ENCODE measurements at places on chromosomes 13 and 19.

GRCh38 chr13:45852494-45852893, 941 bp upstream of the SIAH3 start:
- DNase-seq = no peak

DNA sequence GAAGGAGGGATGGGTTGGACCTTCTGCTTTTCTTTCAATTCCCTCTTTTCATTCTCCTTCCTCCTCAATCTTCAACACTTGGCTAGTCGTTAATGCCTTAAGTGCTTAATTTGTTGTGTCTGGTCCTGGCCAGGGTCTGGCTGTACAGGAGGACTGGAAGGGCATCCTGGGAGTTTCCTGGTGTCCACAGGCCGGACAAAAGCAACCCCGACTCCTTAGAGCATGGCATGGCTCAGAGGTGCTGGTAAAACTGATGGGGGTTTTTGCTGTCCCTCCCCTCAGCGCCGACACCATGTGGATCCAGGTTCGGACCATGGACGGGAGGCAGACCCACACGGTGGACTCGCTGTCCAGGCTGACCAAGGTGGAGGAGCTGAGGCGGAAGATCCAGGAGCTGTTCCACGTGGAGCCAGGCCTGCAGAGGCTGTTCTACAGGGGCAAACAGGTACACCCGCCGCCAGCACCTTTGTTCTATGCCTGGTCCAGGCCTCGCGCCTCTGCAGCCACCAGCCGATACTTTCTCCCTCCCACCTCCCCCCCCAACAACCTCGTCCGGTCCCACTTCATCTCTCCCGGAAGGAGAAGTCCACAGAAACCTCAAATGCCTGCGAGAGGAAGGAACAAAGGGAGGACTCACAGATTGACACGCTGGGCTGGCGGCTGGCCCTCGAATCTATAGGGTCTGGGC, 1.4 kb downstream of the UHRF1 start:
- peak; percentile 66 for DNase-seq

- no peak for DNase-seq
Measured at GRCh38 chr19:39796000-39796498, 17.4 kb downstream of the LEUTX start.

GRCh38 chr13:78036841-78037240, 118.2 kb upstream of the EDNRB start:
- no peak for DNase-seq

GRCh38 chr13:21909331-21909730, 238.5 kb downstream of the FGF9 start:
- DNase-seq = no peak

DNA sequence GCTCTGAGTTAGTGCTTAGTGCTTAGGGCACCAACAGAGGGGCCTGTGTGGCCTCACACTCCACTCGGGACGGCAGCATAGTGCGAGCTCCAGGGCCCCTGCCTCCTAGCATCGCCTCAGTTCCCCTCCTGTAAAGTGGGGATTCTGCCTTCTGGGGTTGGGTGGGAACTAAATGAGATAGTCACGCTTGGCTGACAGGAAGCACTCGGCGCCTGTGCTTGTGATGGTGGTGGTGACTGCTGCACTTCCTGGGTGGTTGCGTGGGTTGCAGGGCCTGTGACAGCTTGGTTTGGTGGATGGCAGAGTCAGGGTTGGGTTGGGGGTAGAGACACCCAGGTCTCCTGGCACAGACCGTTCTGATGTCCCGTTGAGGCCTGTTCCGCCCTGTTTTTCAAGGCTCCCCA, 7.7 kb downstream of the PLEKHF1 start:
- DNase-seq = no peak

DNA sequence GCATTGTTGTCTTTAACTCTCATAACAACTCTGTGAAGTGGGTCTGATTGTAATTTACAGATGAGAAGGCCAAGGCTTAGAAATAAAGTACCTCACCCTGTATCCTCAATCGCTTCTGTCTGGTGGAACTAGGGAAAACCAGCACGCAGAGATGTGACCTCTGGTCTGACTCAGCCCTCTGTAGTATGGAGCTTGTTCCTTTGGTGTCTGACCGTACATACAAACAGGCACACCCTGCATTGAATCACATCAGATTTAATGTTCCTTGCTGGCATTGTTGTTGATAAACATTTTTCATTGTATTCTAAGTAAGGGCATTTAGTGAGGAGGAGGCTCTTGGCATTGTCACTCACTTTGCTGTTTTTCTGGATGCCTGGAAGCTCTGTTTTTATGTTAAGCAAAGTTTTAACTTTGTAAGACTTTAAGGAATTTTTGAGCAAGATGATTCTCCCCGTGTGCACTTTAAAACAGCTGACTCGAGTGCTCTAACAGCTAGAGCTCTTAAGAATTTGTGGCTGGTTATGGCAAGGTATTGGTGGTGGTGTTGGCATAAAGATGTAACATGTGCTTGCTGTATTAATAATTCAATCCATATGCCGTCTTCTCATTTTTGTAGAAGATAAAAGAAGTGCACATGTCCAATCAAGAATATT, 89.0 kb upstream of the SPATA13 start:
- no peak for DNase-seq
